ENCODE measurements at places on chromosomes 1 and 21.

DNA sequence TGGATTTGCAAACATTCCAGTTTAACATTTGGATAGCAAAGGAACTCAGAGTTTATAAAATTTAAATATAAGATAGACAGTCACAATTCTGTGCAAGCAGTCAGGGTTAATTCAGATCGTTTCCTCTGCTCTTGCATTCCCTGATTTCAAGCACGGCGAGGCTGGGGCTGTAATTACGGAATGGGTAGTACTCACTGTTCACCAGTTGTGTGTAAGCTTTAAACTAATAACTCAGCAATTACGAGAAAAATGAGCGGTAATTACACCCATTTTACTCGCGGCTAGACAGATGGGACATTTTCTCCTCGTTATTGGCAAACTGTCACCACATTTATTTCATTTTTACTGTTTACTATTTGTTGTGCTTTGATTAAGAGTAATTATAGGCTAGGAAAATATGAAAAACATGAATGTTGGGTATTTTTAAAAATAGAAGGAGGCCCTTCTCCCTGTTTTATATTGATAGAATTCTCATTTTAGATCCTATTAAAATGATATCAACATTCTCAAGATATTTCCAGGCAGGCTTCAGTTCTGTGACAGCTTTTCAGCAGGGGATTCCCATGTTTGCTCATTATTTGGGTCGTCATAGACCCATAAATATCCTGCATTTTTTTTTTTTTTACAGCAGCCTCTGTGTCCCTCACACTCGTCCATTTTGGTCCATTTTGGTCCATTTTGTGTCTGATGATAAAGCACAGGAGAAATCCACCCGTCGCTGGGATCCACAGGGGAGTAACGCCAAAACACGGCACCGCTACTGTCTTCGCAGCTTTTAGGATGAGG is 208.3 kb downstream of the DSCAM start:
- DNase-seq: no peak

GRCh38 chr21:44601596-44602462 is 1.4 kb downstream of the KRTAP10-7 start:
- no peak for DNase-seq

- no peak for DNase-seq
Measured at GRCh38 chr1:180343921-180344769, 114.1 kb downstream of the LHX4 start.

DNA sequence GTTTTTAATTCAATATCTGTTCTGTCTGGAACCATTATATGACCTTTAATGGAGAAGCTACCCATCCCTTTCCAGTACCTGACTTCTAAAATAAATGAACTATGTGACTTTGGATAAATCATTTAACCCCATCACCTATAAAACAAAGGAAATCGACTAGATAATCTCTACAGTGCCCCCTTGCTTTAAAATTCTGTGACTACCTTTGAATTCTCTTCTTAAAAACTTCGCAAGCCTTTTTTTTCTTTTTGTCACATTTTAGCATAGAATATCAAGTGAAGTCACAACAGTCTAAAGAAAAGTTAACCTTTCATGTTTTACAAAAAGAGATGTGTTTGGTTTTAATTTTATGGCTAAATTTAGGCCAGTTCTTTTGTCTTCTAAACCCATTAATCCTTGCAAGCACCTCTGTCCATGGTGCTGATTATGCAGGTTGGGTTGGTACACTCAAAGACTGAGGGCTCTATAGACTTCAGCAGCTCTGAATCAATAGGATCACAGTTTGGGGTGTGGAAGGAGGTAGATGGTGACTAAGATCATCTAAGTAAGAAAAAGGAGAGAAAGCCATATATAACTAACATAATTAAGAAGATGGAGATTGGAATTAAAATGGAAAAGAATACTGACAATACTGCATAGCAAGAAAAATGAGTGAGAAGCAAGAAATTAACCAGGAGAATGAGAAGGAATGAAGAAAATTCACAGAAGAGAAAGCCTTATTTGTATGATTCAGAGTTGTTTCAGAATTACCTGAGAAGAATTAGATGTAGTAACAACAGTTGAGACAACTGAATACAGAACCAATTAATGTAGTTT is 59.2 kb downstream of the TBX15 start:
- DNase-seq: no peak

GRCh38 chr1:103160281-103160680 is 52.0 kb upstream of the COL11A1 start:
- DNase-seq: no peak

DNA sequence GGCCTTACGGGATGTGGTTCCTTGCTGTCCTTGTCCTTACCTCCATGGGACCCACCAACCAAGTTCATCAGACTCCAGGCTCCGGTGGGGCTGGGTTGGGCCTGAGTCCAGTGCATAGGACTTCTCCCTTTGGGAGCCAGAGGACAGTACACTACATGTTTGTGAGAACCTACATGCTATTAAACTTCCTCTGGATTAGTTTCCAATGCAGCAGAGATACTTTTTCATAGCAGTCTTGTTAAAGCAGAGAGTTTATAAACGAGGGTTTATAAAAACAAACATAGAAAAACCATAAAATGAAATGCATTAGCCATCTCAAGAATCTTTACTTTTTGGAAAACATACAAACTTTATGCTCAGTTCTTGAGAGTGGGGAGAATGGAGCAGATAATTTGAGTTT is 33.4 kb downstream of the INKA2 start:
- no peak for DNase-seq

DNA sequence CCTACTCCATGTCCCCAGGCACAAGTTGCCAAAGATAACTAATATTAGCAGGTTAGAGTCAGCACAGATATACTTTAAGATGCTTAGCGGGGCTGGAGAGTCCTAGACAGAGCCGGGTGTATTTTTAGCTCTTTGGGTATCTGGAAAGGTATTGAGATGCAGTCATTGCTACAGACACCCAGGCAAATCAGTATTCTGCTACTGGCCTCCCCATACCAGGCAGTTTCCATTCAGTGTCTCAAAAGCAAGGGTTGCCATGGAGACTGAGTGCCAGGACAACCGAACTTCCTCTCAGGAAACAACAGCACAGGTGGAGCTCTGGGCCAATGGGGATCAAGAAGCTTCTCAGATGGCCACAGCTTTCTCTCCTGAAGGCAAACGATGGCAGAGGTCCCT is 45.3 kb downstream of the KCNC4 start:
- peak; percentile 40 for DNase-seq

- DNase-seq: no peak
Measured at GRCh38 chr1:111538343-111539025, 35.1 kb upstream of the ADORA3 start.
